ENCODE measurements at places on chromosomes 4 and X.
A peak's percentile ranks its signal among the peaks of the same experiment; 100 is the strongest.

DNA sequence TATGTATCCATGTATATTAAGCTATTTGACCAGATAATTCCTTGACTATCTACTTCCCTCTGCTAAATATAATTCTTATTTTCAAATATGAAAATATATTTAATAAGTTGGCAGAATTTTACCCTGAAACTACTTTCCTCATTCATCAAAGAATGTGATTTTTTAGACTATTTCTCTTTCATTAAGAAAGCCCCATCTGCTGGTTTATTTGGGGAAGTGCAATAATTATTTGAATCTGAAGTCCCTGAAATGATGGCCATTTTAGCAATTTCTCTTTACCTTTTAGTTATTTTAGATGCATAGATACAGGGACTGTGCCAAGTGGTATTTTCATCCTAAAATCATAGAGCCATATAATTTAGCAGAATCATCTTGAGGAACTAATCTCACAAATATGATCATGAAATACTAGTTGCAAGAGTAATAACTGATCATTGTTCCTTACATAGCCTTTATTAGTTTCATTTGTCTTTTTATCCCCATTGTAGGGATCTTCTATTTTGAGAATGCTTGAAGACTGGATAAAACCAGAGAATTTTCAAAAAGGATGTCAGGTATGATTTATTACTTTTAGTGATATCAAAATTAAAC, 39.0 kb downstream of the ENPEP start:
- peak overlapping the region; percentile 45 for H3K4me3 ChIP-seq
- H3K4me1 ChIP-seq: peaks cover 9% of the 10 kb centered on the region
- no peaks in the 10 kb centered on the region for H3K36me3 ChIP-seq
- DNase-seq: no peak
- H3K27me3 ChIP-seq: peaks cover 8% of the 10 kb centered on the region

- H3K27ac ChIP-seq: no peak overlapping the region
- H3K4me1 ChIP-seq: no peaks in the 10 kb centered on the region
- DNase-seq: no peak
- H3K36me3 ChIP-seq: no peaks in the 10 kb centered on the region
- no peaks in the 10 kb centered on the region for H3K27me3 ChIP-seq
Measured at GRCh38 chrX:69293776-69294601, 128.7 kb upstream of the PJA1 start.

DNA sequence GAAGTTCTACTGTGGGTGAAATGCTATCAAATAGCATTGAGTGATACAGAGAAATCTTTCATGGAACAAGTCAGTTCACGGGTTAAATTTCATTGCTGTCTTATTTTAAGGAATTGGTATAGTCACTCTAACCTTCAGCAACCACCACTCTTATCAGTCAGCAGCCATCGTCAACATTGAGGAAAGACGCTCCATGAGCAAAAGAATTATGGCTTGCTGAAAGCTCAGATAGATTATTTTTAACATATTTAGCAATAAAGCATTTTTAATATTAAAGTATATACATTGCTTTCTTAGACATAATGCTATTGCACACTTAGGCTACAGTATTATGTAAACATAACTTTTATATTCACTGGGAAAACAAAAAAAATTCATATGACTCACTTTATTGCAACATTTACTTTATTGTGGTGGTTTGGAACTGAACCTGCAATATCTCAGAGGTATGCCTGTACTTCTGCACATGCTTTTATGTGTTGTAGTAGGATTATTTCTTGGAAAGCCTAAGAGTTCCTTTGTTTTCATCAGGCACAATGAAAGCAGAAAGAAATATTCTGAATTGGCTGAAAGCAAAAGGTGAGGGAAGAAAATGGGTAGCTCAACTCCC, 586.7 kb downstream of the GBA3 start:
- no peak overlapping the region for H3K27ac ChIP-seq
- H3K4me1 ChIP-seq: no peaks in the 10 kb centered on the region
- H3K36me3 ChIP-seq: no peaks in the 10 kb centered on the region
- DNase-seq: no peak

DNA sequence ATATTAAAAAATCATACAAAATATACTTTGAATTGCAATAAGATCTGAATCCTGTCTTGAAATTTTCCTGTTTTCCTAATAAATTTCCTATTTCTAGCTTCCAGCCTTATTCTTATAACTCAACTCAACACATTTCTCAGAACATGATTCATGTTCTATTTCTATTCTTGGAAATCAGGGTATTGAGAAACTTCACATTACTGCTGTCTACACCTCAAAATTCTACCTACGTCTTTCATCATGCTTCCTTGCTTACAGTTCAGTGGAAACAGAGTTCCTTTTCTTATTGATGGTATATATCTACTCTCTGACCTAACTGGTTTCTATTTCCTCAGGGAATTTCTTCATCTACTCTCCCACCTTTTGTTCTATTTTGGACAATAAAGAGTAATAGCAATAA, 2139.0 kb downstream of the ARAP2 start:
- no peaks in the 10 kb centered on the region for H3K36me3 ChIP-seq
- no peak overlapping the region for H3K4me3 ChIP-seq
- H3K27ac ChIP-seq: no peak overlapping the region
- no peaks in the 10 kb centered on the region for H3K4me1 ChIP-seq

- H3K4me3 ChIP-seq: no peak overlapping the region
- no peak for DNase-seq
Measured at GRCh38 chrX:37816766-37817165, 30.6 kb downstream of the DYNLT3 start.
